BJ (cell line): ENCODE measurements at places on chromosomes 1 and 21. TPM values are rescaled to one million over a fixed set of nuclear protein-coding genes. Genes with fewer than 3 reads are reported as not detected.
A peak's percentile ranks its signal among the peaks of the same experiment; 100 is the strongest.

Gene DISP3
- 0.02 TPM in 1 of 2 replicates, not detected in the other for polyA plus RNA-seq

Gene PLEKHG5
- 3.2 and 4.3 TPM in 2 replicates for polyA plus RNA-seq

- DNase-seq = no peak
These were observed 34.4 kb downstream of the INKA2 start for GRCh38 chr1:111704776-111705175.

DNA sequence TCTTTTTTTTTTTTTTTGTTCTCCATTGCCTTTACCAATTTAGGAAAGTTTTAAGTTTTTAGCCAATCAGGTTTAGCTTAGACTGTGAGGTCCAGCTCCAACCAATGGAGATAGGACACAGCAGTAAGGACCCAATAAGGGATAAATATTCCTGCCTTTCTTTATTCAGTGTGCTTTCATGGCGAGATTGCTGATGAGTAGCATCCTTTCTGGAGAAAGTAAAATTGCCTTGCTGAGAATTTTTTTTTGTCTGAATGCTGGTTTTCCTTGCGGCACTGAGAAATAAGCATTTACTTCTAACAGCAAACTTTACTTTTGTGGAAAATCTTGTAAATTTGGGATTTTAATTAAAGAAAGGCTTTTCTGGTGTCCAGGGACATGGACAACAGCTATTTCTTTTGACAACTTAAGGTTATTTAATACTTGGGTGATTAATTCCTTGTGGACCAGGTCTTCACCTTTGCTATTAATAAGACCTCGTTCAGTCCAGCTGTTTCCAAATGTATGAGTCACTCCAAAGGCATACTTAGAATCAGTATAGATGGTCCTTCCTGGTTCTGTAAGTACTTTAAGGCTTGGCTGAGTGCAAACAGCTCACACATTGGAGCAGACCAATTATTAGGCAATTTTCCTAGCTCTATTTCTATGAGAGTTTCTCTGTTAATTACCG, 54.1 kb downstream of the SERINC2 start:
- no peak for DNase-seq

GRCh38 chr1:111733992-111734341, 5.2 kb downstream of the INKA2 start:
- no peak for DNase-seq

DNA sequence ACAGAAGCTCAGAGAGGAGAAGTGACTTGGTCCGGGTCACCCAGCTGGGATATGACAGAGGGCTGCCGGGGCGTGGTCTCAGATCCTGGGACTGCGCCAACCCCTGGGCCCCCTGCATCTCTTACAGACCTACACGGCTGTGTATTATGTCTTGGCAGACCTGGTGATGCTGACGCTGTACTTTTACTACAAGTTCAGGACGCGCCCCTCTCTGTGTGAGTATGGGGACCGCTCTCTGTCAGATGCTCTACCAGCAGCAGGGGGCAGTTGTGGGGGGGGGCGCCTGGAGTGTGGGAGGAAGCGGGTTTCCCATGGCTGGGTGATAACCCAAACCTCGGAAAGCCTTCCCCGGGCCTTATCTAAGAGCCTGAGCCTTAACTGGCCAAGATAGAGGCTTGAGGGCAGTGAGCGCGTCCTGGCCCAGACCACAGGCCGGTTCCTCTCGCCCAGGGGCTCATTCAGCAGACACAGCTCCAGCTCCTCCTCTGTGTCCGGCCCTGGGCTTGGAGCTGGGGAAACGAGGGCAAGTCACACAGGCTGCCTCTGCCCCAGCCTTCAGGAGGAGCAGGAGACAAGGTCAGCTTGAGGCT, 13.3 kb downstream of the SLC66A1 start:
- DNase-seq = no peak

DNA sequence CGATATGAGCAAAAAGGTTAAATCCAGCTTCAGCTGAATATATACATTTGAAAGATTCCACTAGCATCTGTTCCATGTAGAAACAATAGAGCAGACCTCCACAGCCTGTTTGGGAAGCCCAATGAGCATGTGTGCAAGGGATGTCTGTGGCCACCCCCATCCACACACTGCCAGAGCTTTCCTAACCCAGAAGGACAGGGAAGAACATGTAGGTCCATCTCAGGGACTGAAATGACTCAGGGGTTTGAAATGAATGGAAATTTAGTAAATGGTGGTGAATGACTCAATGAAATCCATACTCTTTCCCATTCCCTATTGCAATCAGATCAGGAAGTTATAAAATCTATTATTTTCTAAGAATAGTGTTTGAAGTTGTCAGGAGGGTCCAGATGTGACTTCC, 397.2 kb downstream of the DUSP10 start:
- DNase-seq = no peak

GRCh38 chr1:55623311-55623710, 408.1 kb upstream of the USP24 start:
- no peak for DNase-seq

DNA sequence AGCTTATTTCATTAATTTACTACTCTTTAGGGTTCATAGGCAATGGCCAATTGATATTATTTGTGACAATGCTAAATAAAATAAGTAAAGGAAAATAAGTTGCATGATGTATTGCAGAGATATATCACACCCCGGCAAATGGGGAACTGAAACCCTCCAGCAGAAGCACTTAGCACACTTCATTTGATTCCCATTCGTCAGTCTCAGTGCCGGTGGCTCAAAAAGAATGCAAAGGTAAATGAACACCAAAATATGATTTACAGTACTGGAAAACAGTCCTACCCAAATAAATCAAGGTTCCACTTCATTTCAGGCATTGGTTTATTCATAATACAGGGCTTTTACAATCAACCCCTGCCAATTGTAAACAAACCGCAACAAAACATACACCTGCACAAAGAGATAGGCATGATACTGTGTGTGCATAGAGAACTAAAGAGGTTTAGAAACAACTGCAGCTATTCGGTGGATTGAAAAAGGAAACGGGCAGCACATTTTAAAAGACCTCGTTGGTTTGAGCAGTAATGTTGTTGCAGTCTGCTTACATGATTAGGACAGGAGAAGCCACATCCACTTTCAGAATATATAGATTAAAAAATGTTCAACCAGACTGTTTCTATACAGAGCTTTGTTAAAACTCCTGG, 1019.2 kb downstream of the TTLL7 start:
- DNase-seq = no peak

DNA sequence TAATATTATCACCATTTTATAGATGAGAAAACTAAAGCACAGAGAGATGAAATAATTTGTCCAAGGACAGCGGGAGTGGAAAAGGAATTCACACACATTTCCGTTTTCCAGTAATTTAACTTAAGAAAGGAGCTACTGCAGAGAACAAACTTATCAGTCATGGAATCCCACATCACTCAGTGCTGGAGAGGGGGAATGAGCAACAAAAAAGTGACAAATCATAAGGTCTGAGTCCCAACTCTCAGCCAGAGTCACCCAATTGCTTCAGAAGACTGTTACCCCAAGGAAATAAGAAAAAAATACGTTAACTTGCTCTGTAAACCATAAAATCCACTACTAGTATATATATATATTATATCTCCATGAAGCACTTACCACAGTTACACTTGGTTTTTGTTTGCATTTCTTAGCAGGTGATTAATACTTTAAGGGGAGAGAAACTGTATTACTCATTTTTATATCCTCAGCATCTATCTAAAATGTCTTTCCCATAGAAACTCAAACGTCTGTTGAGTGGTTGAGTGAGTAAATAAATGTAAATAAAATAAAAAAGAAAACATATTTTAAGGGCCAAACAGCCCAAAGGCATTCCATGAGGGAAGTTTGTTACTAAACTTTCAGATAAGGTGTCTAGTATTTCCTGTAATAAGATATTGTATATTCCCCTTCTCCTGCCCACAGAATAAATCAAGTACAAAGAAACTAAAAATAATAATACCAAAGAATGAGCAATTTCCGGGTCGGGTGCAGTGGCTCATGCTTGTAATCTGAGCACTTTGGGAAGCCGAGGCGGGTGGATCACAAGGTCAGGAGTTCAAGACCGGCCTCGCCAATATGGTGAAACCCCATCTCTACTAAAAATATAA, 76.8 kb downstream of the SLC45A1 start:
- DNase-seq = peak; percentile 84

- no peak for DNase-seq
These were observed at the start of gene BATF3 for GRCh38 chr1:212699625-212700222. BATF3 (minus strand) TSS chr1:212699840; CDS start chr1:212699762, 78 bp downstream.

DNA sequence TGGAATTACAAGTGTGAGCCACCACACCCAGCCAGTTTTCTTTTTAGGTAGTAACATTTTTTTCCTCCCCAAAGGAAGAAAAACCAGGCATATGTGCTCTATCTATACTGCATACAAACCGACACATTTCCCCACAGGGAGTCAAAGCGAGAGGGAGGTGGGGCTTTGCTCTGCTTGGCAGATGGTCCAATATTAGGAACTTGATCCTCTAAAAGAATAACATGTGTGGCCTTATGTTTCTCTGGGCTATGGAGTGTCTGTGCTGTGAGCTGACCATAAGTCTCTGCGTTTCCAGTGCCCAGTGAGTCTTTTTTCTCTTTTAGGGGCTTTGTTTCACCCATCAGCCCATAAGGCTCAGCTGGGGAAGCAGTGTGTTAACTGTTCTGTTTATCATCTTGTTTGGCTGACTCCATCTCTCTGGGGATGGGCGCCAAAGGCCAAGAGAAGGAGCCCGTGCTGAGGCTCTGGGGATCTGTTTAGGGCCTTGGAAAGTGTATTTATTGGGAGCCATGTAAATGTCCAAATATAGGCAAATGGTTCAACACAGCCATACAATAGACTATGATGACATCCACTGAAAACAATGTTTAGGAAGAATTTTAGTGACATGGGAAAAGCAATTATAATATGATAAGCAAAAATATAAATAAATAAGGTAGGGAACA, 20.2 kb downstream of the LMOD1 start:
- no peak for DNase-seq
